HCEC 1CT (cell line): ENCODE measurements at places on chromosomes 12 and 14.

GRCh38 chr12:120286768-120287490 is 4.8 kb downstream of the RNU4-2 start:
- no peak for DNase-seq

DNA sequence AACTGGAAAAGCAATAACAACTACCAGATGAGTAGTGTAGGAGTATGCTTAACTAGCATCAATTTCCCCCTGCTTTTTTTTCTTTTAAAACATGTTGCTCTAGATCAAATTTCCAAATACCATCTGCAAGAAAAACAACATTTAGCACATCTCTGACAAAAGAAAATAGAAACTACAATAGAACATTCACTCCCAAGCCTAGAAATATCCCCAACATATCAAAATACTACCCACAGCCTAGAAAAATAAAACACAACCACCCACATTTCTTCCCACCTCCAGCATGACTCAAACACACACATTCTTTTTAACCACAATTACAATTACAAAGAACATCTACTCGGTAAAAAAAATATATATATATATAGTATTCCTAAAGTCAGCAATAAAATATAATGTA is 120.0 kb downstream of the PPFIA2 start:
- DNase-seq, result no peak

GRCh38 chr14:50839691-50840090 is 8.7 kb upstream of the NIN start:
- DNase-seq, result no peak

GRCh38 chr12:98574110-98574509 is 19.4 kb upstream of the SLC25A3 start:
- DNase-seq, result no peak

GRCh38 chr12:124379379-124379937 is 84.6 kb downstream of the RFLNA start:
- no peak for DNase-seq

- peak; percentile 74 for DNase-seq
Measured at GRCh38 chr12:110102255-110102654, 21.9 kb upstream of the IFT81 start.

DNA sequence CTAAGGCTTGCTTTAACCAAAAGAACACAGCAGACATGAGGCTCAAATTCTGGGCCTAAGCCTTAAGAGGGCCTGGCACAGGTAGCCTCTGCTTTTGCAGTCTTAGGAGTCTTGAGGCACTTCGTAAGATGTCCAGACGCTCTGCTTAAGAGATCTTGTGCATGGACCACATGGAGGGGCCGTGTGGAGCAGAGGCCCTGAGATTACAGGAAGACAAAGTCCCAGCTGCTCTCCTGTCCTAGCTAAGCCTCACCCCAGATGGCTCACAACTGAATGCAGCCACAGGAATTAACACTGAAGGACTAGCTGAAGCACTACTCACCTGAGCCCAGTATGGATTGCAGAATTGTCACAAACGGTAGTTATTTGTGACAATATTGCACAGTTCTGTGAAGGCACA is 446.0 kb downstream of the PDZRN4 start:
- DNase-seq, result no peak

GRCh38 chr14:49960453-49960852 is 67.6 kb downstream of the ARF6 start:
- DNase-seq, result no peak

- DNase-seq, result no peak
Measured at GRCh38 chr12:110373425-110373824, 30.1 kb downstream of the ANAPC7 start.

GRCh38 chr12:17802657-17803641 is 287.0 kb downstream of the RERGL start:
- DNase-seq, result no peak

DNA sequence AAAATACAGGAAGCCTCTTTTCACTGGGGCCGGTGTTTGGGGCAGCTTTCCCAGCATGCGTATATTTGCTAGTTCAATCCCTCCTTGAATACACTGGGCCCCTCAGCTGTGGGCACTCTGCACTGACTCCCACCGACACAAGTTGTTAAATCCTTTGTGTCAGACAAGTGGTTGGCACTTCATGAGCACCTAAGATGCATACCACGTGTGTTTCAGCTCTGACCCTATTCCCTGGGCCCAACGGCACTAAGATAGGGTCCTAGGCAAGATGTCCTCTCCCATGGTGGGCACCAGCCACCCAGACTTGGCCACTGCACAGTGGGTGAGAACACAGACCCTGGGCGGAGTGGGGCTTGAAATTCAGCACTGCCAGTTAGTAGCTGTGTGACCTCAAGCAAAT is 173.8 kb downstream of the BCL11B start:
- no peak for DNase-seq

DNA sequence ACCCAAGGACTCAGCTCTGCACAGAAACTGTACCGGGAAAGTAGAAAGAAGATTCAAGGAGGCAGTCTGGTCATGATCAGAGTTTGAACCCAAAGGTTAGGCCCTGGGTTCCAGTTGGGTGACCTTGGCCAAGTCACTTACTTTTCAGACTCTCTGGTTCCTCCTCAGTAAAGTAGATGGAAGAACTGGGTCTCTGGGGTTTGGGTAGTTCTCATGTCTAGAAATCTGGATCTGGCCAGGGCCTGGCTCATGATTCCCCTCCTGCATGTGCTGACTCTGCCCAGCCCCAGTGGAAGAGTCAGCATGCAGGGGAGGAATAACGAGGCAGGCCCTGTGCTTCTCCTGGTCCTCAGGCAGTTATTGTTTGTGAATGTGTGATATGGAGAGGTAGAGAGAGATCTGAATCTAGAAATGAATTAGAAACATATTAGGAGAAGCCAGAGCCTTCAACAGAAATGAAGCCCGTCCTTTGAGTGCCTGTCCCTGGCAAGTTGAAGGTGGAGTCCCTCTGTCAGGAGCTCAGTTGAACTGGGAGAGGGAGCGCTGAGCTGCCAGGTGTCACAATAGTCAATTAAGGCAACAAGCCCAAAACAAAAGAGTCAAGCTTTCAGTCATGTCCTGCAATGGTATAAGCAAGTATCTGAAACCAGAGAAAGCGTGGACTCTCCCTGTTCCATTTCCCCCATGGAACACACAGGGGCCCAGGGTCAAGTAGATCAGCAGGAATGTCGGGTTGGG is 131.3 kb upstream of the HIF1A start:
- DNase-seq, result no peak

DNA sequence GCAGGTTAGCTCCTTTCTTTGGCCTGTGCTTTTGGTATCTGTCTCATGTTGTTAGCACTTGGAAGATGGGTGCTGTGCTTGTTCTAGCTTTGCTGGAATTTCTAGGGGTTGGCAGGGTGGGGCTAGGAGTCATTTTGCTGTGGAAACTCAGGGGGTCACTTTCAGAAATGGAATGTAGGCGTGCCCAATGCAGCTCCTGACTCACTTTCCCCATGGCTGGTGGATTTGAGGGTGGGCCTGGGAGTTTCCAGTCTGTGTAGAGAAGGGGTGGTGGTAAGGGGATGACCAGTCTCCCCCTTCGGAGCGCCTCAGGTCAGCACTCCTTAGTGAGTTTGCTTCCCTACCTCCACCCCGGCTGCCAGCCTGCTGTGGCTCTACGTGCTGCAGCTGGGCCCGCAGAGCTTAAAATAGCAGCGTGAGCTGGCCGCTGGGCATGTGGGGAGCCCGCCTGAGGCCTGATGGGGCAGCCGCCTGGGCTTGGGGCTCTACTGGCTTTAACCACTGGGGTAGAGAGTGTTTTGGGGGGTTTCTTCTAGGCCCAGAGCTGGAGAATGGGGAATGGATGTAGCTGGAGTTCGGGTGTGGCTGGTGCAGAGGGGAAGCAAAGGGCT is 108.2 kb downstream of the TSPAN9 start:
- no peak for DNase-seq

DNA sequence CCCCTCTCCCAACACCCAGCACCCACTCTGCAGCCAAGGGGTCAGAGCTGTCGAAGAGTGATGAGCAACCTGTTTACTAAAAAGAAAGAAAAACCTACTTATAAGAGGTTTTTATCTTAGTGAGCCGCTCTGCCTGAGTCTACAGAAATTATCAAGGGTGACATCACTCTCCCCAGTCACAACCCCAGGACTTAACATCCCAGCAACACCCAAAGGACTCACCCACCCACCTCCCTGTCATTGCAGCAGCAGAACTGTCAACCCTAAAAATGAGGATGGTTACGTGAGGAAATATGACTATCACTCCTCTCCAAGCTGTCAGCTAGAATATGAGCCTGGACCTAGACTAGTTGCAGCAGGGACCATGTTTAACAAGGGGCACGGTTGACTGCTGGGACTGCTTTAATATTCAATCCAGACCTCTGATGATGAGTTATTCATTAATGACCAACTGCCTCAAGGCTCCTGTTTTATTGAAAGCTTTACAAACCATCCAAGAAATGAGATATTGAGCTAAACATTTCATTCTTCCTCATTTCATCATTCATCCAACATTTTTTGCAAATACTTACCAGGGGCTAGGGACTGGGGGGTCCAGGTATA is 53.9 kb upstream of the FICD start:
- no peak for DNase-seq

DNA sequence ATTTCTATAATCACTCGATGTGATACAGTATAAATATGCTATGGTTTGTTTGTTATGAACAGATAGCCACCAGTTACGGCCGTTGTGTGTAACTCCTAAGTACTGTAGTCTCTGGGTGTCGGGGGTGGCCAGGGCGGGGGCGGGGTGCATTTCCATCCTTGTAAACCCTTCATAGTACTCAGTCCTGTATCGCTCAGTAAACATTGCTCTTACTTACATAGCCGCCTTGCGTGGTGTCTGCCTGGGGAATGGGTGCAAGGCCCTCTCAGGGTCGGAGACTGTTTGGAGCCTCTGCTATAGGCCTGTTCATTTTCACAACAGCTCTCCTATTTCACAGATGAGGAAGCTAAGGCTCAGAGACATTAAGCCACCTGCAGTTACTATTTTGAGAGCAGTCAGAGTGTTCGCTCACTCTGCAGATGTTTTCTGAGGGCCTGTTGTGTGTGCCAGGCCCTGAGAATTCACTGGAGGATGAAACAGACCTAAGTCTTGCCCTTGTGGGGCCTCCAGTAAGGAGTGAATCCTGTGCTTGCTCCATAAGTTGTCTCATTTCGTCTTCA is 42.5 kb downstream of the JDP2 start:
- no peak for DNase-seq
